ENCODE measurements at places on chromosomes 7 and 10.

- DNase-seq = no peak
Observed at GRCh38 chr7:44982535-44982923, 3.7 kb upstream of the MYO1G start.

- DNase-seq = no peak
Observed at GRCh38 chr10:49632406-49633317, 18.8 kb downstream of the CHAT start.

DNA sequence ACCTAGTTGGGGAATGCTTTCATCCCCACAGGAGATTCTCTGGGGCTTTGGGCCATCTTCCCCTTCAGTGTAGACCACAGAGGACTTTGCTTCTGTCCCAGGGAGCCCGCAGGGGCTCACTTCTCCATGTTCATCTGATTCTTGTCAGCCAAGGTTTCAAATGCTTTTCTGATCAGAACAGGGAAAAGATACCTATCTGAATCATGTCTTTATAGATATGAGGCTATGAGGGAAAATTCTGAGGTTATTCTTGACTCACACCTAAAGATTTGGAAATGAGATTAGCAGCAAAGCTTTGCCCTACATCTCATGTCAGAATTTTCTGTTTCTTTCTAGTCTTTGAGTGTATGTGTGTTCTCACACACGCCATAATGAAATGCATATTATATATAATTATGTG is 53.3 kb downstream of the FIGNL1 start:
- DNase-seq = no peak

DNA sequence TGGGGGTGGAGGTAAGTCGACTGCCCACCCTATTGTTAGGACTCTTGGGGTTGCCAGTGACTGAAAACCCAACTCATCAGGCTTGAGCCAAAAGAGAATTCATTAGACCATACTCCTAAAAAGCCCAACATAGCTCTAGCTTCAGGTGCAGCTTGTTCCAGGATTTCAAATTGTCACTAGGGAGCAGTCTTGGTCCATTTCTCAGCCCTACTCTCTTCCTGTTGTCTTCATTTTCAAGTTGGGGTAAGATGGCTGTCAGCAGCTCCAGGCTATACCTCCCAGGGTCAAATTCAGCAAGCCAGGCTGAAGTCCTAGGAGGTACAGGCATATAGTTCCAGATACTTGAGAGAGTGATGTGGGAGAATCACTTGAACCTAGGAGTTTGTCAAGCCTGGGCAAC is 14.9 kb upstream of the COL13A1 start:
- peak; percentile 29 for DNase-seq

DNA sequence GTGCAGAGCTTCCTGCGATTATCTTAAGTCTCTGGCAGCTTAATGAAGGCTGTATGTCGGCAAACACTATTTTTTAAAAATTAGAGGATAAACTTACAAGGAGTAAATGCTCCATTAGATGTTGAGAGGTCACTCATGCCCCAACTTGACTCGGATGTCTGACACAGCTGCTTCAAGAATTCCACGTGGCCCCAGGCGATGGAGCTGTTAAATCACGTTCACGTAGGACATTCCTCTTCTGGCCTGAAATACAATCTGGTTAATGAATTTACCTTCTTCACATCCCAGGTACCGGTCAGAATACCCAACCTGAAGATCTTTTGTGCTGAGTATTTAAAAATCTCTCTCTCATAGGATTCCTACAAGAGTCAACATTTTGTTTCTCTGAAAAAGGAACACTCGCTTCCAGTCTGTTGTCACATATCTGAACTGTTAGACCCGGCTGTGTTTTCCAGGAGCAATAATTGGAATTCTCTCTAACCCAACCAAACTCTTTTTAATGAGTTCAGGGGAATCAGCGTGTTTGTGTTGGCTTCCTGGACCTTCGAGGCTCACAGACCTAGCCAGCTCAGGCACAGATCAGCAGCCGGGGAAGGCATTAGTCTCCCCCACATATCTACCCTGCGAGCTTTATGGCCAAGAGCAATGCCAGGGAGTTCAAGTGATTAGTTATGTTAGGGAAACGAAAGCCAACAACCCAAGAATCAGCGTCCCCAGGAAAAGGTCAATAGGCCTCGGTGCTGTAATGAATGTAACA is 284.9 kb downstream of the FGFR2 start:
- DNase-seq = no peak

DNA sequence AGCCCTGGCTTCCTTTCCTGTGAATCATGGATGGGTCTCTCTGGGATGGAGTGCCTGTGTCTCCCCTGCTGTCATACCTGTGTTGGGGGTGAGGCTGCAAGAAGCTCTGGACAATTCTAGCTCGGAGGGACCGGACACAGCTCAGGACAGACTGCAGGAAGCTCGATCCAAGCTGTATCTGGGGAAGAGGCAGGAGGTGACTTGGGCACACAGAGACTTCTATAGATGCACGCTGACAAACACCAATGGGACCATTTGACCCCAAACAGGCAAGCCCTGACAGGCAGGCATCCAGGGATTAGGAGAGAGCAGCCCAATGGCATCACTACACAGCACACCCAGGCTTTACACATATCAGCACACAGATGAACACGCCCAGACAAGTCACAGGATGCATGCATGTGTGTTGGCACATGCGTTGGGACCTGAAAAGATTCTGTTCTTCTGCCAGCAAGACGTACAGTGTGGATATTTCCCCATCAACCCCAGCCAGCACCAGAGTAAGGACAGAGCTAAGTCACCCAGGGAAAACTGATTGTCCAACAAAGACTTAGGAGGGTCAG is 4.5 kb downstream of the LLCFC1 start:
- DNase-seq = no peak

- DNase-seq = no peak
Observed at GRCh38 chr7:178444-178843, 13.9 kb upstream of the FAM20C start.

GRCh38 chr7:150874401-150875198 is 22.3 kb downstream of the AOC1 start:
- DNase-seq = no peak

DNA sequence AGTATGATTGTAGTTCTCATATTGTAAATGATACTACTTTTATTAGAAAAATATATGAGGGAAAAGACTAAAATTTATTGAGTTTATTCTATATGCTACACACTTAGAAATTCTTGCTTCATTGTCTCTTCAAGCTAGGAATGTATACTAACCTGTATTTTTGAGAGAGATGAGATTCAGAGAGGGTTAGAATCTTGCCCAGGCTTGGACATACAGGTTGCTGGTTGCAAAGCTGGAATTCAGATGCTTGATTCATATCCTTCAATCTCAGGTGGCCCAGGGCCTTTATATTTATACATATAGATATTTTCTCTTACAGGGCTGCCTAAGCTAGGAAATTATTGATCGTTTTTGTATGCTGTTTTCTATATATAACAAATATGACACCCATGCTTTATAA is 324.2 kb downstream of the CDK14 start:
- DNase-seq = no peak

DNA sequence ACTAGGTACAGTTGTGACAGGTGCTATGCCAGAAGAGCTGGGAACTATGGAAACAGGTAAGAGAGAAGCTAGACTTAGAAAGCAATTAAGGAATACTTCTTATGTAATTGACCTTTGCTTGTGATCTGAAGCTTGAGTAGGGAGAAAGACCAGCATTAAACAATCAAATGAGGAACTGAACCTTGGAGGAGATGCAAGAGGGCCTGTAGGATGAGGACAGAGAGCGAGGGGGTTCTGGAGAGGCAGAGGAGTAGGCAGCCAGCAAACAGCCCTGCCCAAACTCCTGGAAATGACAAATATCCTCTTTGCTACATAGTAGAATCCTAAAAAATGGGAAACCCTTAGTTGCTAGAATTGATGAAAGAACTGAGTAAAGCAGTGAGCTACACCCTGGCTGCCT is 41.6 kb upstream of the FAM204A start:
- no peak for DNase-seq

GRCh38 chr10:116891208-116891607 is 41.9 kb downstream of the ENO4 start:
- DNase-seq = no peak

GRCh38 chr7:424301-424935 is 95.2 kb downstream of the PDGFA start:
- DNase-seq = no peak
